GM04504 (cell line): ENCODE measurements at places on chromosomes 1 and 21.

GRCh38 chr21:45948576-45949141, 32.9 kb upstream of the COL6A1 start:
- DNase-seq: no peak

DNA sequence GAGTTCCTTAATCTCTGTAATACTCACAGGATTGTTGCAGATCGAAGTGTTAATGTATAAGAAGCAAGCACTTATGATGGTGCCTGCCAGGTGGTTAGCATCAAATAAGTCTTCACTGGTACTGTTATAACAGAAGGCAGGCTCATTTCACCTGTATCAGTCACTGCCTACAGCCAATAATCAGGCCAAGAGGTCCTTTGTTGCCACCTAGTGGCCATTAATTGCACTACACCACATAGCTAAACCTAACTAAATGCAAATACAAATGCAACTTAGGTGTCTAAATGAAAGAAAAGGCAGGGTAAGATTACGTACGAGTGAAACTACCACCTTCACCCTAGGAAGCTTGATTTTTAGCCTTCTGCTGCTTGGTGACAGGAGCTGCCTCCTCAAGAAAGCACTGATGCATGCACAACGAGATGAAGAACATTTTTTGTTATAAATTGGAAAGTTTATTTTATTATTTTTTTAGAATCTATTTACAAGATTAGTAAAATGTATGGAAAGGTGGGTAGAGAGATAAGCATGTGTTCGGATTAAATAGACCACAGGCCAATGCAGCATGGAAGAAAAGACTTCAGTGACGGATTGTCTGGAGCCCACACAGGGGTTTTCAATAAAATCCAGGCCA, 334.8 kb upstream of the CAMK1G start:
- peak; percentile 17 for DNase-seq

DNA sequence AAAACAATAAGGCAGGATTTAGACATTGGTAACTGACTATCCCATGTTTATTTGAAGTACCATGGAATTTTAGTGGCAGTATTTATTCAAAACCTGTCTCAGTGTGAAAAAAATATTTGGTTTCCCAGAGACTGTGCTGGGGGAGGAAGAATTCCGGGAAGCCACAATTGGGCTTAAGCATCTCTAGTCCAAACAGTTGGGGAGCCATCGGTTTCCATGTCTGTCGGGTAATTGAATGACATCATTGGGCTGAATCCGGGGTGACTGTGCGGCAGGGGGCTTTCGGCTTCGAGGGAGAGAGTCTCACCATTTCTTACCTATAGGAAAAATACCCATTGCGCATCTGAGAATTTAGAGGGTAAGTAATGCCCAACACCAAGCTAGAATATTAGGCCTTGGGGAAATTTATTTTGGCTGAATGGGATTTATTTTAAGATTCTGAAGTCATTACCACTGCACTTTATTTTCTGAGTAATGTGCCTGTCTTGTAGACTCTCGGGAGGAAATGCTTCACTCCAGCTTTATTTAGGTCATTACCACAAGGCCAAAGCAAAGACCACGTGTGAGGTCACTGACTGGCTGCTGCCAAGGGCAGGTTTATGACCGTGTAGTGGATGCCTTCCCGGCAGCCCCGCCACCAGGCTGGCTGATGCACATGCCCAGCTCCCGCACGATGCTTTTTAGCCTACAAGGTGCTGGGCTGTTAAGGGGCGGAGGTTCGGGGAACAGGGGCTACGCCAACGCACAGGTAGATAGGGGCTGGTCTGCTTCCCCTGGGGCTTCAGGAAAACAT, 23.1 kb upstream of the UMODL1 start:
- DNase-seq: peak; percentile 90

DNA sequence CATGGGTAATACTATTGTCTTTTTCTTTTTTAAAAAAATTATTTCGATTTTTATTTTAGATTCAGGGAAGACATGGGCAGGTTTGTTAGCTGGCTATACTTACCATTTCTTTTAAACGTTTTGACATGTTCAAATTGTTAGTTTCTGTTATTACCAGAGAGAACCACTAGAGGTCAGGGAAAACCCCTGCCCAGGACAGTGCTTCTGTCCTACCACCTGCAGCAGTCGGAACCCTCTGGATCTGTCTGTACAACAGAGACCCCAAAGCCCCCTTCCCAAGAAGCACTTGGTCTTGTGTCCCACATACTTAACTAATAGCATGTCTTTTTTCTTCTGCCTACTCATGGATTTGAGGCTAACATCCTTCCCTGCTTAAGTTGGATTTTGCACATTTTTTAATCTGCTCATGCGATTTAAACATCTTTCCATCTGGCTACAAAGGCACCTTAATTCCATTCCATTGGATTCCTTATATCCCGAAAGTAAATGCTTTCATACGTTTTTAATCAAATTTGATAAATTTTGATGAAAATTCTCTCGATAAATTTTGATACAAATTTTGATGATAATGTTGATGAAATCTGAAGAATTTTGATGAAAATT, 10.0 kb upstream of the C1orf115 start:
- no peak for DNase-seq

DNA sequence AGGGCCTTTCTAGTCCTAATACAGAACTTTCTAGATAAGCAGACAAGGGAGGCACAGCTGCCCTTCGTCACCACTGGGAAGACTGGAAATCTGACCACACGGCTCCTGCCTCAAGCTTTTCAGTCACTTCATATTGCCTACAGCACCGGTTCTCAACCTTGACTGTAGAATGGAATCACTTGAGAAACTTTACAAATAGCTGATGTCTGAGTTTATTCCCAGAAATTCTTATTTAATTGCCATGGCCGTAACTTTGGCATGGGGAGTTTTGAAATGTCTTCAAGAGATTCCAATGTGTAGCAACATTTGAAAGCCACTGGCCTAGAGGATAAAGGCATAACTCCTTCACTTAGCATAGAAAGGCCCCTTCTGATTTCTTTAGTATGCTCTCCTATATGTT, 42.4 kb upstream of the STMN1 start:
- no peak for DNase-seq

DNA sequence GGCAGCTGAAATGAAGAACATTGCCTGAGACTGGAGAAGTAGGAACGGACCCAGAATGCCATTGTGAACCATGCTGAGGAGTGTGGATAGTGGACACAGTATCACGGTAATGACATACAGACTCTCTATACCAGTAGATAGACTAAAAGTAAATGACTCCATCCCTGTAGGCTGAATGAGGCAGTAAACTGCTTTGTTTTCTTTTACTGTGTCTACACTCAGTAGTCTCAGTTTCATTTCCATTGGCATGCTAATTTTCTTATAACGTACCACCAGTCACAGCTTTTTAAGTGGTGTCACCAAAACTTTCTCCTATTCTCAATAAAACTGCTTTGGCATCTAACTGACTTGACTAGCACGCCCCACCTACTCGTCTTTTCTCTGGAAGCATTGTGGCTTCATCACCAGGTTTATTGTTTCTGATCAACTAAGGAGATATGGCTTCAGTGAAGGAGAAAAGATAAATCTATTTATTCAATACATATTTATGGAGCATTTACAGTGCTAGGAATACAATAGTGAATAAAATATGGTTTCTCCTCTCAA, 8.4 kb upstream of the ZNF697 start:
- no peak for DNase-seq
